ENCODE measurements at places on chromosomes 3 and 15.

- DNase-seq: no peak
These were observed 388.1 kb downstream of the FGF12 start for GRCh38 chr3:192339214-192339613.

DNA sequence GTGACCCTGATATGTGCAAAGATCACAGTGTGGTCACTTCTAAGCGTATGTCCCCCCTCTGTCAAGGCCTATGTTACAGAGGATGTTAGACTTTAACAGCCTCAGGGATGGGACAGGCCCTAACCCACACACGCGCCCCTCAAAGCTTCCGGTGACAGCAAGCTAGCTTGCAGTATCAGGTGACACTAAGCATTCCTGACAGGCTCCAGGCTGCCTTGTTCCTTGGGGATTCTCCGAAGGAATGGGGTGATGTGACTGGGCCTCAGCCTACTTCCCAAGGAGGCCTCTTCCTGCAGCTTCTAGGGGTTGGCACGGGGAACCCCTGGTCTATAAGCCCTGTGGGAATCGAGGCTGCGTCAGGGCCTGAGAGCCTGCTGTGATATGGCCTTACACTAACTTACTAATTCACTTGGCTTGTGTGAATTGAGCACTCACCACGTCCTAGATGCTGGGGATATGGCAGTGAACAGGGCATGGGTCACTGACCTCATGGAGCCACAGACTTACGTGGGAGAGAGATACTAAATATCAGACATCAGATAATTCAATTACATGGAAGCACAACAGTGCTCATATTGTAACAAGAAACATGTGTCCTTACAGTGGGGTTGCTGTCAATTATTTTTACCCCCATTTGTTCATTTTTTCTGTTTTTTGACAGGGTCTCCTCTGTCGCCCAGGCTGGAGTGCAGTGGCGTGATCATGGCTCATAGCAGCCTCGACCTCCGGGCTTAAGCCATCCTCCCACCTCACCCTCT is 11.4 kb upstream of the SPTBN5 start:
- no peak for DNase-seq

- DNase-seq: no peak
These were observed 193.7 kb upstream of the RORA start for GRCh38 chr15:61422773-61423172.

- no peak for DNase-seq
These were observed 61.4 kb upstream of the MYRIP start for GRCh38 chr3:39748002-39748401.

DNA sequence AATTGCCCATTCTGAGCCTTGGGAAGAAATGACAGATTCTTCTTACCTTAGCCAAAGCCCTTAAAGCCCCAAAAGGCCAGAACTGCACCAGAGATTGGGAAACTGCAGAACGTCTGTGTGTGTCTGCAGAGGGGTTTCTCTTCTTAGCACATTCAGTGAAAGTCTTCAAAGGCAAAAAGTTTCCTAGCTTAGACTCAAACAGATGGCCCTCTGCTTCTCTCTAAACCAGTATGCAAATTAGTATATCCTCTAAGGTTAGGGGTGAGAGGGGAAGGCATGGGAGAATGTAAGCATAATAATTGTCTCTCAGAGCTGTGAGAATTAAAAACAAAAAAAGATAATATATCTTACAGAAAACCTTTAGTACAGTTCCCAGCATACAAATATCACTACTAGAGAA is 334.0 kb upstream of the MCTP2 start:
- DNase-seq: no peak

- DNase-seq: no peak
These were observed 134.9 kb downstream of the CACNA2D3 start for GRCh38 chr3:54257125-54257720.

GRCh38 chr3:16849795-16850194 is 35.0 kb upstream of the PLCL2 start:
- DNase-seq: no peak

- no peak for DNase-seq
These were observed 23.9 kb upstream of the XIRP1 start for GRCh38 chr3:39216176-39216790.

Data from NCI-H1048 (cell line).